Esophagus muscularis mucosa (tissue), 4 donors: ENCODE measurements at places on chromosomes 2 and 18. TPM values are rescaled to one million over a fixed set of nuclear protein-coding genes. Genes with fewer than 3 reads are reported as not detected.

- no peak for DNase-seq
- no peak overlapping the region for H3K27ac ChIP-seq
- H3K27me3 ChIP-seq, result peaks cover 33% of the 10 kb centered on the region
- H3K36me3 ChIP-seq, result no peaks in the 10 kb centered on the region
- peak overlapping the region; percentile 42 for H3K4me3 ChIP-seq
Measured at GRCh38 chr2:232419245-232420072, 12.8 kb downstream of the ALPG start.

DNA sequence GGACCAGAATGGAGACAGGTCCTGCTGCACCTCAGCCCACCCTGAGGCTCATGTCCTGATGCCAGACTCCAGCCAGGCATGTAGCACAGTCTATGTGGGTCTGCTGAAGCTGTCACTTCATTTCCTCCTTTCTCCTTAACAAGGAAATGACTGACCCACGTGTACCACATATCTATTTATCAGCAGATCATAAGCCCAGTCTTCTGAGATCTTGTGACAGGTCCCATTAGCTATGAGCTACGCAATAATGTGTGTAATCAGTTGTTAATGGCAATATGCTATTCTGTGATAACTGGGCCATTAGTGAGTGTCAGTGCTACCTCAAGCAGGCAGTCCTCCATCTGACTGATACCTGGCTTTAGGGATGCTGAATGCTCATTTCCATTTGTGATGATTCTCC lies 615.3 kb downstream of the BCL11A start:
- no peaks in the 10 kb centered on the region for H3K27me3 ChIP-seq
- no peak for DNase-seq
- H3K4me1 ChIP-seq, result no peaks in the 10 kb centered on the region
- H3K4me3 ChIP-seq, result no peak overlapping the region
- no peak overlapping the region for H3K27ac ChIP-seq
- no peaks in the 10 kb centered on the region for H3K36me3 ChIP-seq

Gene DSC2
- total RNA-seq, result 4.6 TPM

- no peak for DNase-seq
- H3K27ac ChIP-seq, result no peak overlapping the region
- no peaks in the 10 kb centered on the region for H3K4me1 ChIP-seq
- H3K4me3 ChIP-seq, result no peak overlapping the region
- no peaks in the 10 kb centered on the region for H3K27me3 ChIP-seq
Measured at GRCh38 chr2:58788402-58788801, 547.3 kb upstream of the FANCL start.

DNA sequence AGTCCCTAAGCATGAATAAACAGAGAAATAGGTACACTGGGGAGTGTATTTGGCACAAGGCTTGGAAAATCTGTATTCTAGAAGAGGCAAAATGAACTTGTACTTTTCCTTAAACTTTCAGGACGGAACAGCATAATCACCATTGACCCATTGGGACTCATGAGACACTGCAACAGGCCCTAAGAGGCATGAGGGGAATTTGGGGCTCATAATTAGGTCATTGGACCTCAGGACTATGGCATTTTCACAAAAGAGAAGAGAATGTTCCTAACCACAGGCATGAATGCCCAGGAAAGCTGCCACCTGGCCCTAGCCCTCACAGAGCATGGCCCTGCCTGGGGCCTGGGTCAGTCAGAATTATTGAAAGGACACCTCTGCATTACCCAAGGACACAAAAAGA lies 67.9 kb upstream of the PIK3C3 start:
- no peak for DNase-seq
- H3K27ac ChIP-seq, result no peak overlapping the region
- H3K27me3 ChIP-seq, result no peaks in the 10 kb centered on the region
- no peaks in the 10 kb centered on the region for H3K36me3 ChIP-seq
- H3K4me3 ChIP-seq, result no peak overlapping the region
- no peaks in the 10 kb centered on the region for H3K4me1 ChIP-seq

DNA sequence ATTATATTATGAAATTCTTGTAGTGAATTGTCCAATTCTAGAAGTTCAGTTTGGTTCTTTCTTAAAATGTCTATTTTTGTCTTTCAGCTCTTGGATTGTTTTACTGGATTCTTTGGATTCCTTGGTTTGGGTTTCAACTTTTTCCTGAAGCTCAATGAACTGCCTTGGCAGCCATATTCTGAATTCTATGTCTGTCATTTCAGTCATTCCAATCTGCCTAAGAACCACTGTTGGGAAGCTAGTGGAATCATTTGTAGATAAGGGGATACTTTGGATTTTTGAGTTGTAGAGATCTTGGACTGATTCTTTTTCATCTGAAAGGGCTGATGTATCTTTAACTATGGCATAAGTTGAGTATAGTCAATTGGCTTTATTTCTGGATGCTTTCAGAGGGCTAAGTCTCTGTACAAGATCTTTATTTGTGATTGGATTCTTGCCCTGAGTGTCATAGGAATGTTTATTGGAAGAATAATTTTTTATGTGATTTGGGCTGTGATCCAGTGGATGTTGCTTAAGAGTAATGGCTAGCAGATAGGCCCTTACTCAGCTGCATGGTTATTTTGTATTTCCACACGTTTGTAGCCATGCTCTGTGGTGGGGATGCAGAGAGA lies 42.3 kb downstream of the SERPINB7 start:
- H3K4me3 ChIP-seq, result no peak overlapping the region
- H3K4me1 ChIP-seq, result no peaks in the 10 kb centered on the region
- no peak overlapping the region for H3K27ac ChIP-seq
- no peak for DNase-seq
- no peaks in the 10 kb centered on the region for H3K36me3 ChIP-seq

Gene CBLN2
- 0.17 TPM for total RNA-seq

DNA sequence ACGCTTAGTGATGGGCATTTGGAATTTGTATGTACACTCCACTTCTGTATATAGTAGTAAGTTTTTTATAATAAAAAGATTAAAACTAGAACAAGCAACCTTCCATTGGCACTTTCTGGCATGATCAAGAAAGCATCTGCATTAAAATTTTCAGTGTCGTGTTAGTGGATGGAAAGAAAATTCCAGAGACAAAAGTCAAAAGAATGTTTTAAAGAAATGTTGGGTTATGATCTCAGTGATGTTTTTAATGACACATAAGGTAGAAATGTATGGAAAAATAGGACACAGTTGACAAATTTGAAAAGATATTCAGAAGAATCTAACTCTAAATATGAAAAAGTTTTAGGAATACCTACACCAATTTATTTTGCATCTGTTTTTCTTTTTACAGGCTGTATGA lies 126.1 kb upstream of the FAM117B start:
- H3K27ac ChIP-seq, result no peak overlapping the region
- H3K4me3 ChIP-seq, result no peak overlapping the region
- no peak for DNase-seq
- no peaks in the 10 kb centered on the region for H3K4me1 ChIP-seq
- peaks cover under 1% of the 10 kb centered on the region for H3K36me3 ChIP-seq

Gene KLHL41
- total RNA-seq, result 2.8 TPM

GRCh38 chr18:59813942-59814341 lies 85.9 kb upstream of the PMAIP1 start:
- no peaks in the 10 kb centered on the region for H3K27me3 ChIP-seq
- no peaks in the 10 kb centered on the region for H3K4me1 ChIP-seq
- H3K27ac ChIP-seq, result no peak overlapping the region
- H3K4me3 ChIP-seq, result no peak overlapping the region

DNA sequence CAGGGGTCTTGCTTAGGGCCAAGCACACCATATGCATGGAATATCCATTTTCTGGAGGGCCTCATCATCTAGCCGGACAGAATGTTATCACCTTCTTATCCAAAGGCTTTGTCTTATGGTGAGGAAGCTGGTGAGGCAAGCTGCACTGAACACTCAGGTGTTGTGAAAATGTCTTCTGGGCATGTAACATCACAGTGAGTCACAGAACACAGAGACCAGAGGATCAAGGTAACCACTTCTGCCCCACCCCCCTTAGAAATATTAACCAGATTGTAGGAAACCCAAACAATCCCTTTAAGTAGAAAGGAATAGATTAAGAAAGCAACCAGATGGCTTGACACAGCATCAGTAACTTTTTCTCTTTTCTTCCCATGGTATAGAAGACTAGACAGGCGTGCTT lies 51.1 kb downstream of the MYO5B start:
- H3K4me3 ChIP-seq, result no peak overlapping the region
- H3K4me1 ChIP-seq, result no peaks in the 10 kb centered on the region
- no peak for DNase-seq
- H3K27me3 ChIP-seq, result no peaks in the 10 kb centered on the region

- H3K4me1 ChIP-seq, result peaks cover 8% of the 10 kb centered on the region
- no peak for DNase-seq
- H3K27ac ChIP-seq, result no peak overlapping the region
- no peaks in the 10 kb centered on the region for H3K27me3 ChIP-seq
- H3K36me3 ChIP-seq, result no peaks in the 10 kb centered on the region
Measured at GRCh38 chr18:56803051-56803450, 151.9 kb downstream of the WDR7 start.

DNA sequence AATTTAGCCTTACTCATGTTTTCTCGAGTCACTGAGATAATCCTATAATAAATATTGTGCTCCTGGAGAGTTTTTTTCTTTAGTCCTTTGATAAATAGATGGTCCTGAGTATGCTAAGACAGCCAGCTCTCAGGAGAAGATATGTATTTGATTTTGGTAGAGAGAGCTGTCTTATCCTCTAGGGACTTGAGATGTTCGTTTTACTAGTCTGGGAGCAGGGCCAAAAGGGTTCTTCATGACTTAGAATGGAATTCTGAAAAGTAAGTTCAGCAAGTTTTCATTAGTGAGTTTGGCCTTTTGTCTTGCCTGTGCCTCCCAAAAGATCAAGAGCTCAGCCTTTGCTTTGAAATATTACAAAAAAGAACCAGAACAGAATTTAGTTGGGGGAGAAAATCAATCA lies 246.7 kb downstream of the BABAM2 start:
- peak overlapping the region; percentile 39 for H3K27ac ChIP-seq
- no peaks in the 10 kb centered on the region for H3K27me3 ChIP-seq

Gene RIT2
- not detected for total RNA-seq

DNA sequence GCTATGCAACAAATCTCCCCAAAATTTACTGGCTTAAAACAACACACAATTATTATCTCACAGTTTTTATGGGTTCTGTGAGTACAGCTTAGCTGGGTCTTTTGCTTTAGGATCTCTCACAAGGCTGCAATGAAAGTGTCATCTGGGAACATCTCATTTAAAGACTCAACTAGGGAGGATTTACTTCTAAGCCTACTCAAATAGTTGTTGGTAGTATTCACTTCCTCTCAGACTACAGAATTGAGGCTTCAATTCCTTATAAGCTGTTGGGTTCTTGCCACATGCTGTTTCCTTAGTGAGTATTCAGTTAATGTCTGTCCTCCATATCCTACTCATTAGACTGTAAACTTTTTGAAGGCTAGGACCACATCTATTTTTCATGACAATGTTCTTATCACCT lies 72.3 kb downstream of the MDH1 start:
- H3K27me3 ChIP-seq, result peaks cover 4% of the 10 kb centered on the region
- no peaks in the 10 kb centered on the region for H3K4me1 ChIP-seq
- H3K36me3 ChIP-seq, result no peaks in the 10 kb centered on the region
- H3K4me3 ChIP-seq, result no peak overlapping the region
- no peak overlapping the region for H3K27ac ChIP-seq
- DNase-seq, result no peak

Gene IGFBP2
- 188 TPM for total RNA-seq

- DNase-seq, result no peak
- H3K27me3 ChIP-seq, result no peaks in the 10 kb centered on the region
- no peak overlapping the region for H3K27ac ChIP-seq
- no peak overlapping the region for H3K4me3 ChIP-seq
Measured at GRCh38 chr2:189076120-189076519, 101.9 kb downstream of the COL3A1 start.

Gene STON1
- total RNA-seq, result 198 TPM

Gene CFC1
- not detected for total RNA-seq

GRCh38 chr2:128809880-128810279 lies 491.2 kb upstream of the HS6ST1 start:
- no peaks in the 10 kb centered on the region for H3K27me3 ChIP-seq
- DNase-seq, result peak; percentile 70
- no peaks in the 10 kb centered on the region for H3K36me3 ChIP-seq
- H3K4me3 ChIP-seq, result no peak overlapping the region
- no peak overlapping the region for H3K27ac ChIP-seq

Gene TFPI
- total RNA-seq, result 57.3 TPM

DNA sequence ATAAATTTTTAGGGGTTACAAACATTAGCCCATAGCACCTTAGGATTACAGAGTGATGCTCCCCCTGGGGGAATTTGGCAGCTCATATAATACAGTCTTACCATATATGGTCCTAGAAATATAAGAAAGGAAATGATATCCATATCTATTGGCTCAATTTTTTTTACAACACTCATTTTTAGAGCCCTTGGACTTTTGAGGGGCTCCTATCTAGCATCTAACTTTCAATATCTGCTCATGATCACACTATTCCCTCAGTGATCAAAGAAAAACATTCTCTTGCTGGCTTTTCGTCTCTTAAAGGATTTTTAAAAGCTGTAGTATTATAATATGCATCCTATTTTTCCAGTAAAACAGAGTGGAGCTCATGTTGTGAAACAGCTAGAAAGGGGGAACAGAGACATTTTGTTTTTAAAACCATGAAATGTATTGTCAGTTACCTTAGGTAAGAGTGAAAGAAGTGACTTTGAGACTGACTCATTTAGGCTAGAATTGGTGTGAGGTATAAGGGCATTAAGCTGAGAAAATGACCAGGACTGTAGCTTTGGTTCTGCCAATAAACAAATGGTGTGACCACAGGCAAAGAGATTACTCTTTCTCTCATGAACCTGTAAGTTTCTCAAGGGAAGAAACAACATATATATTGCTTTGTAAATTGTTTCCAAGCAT lies 65.8 kb downstream of the ALPK2 start:
- H3K4me3 ChIP-seq, result no peak overlapping the region
- no peaks in the 10 kb centered on the region for H3K36me3 ChIP-seq
- DNase-seq, result no peak
- H3K4me1 ChIP-seq, result no peaks in the 10 kb centered on the region
- H3K27ac ChIP-seq, result no peak overlapping the region

Gene DPP4
- total RNA-seq, result 2.7 TPM

- no peak for DNase-seq
- no peaks in the 10 kb centered on the region for H3K36me3 ChIP-seq
- H3K27me3 ChIP-seq, result no peaks in the 10 kb centered on the region
- no peak overlapping the region for H3K27ac ChIP-seq
- peaks cover 3% of the 10 kb centered on the region for H3K4me1 ChIP-seq
- no peak overlapping the region for H3K4me3 ChIP-seq
Measured at GRCh38 chr2:196502386-196502785, 137.1 kb upstream of the CCDC150 start.

- H3K27ac ChIP-seq, result no peak overlapping the region
- no peaks in the 10 kb centered on the region for H3K36me3 ChIP-seq
- H3K4me1 ChIP-seq, result no peaks in the 10 kb centered on the region
- no peak overlapping the region for H3K4me3 ChIP-seq
- H3K27me3 ChIP-seq, result no peaks in the 10 kb centered on the region
- DNase-seq, result no peak
Measured at GRCh38 chr18:29217124-29217915, 1040.4 kb upstream of the CDH2 start.

Gene PUM2
- total RNA-seq, result 113 TPM

GRCh38 chr2:224885836-224886547 lies 156.3 kb downstream of the DOCK10 start:
- no peak overlapping the region for H3K27ac ChIP-seq
- H3K4me1 ChIP-seq, result no peaks in the 10 kb centered on the region
- H3K4me3 ChIP-seq, result no peak overlapping the region
- DNase-seq, result no peak
- H3K36me3 ChIP-seq, result no peaks in the 10 kb centered on the region

Gene MSTN
- 0.42 TPM for total RNA-seq
